ENCODE measurements at places on chromosomes 7 and 10.

- DNase-seq, result no peak
Measured at GRCh38 chr10:61600399-61600798, 62.3 kb upstream of the CABCOCO1 start.

- no peak for DNase-seq
Measured at GRCh38 chr7:127833641-127834040, 181.6 kb downstream of the SND1 start.

DNA sequence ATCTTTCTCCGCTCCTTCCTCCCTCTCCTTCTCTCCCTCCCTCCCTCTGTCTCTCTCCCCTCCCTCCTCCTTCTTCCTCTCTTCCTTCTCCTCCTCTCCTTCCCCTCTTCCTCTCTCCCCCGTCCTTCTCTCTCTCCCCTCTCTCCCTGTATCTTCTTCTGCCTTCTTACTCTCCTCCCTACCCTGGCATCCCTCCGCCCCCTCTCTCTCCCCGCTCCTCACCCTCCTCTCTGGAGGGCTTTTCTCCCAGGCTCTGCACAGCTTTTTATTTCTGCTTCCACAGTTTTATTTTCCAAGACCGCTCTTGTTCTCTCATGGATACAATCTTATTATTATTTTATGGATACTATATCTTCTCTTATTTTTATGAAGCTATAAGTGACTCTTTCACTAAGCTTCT, 32.6 kb downstream of the AP5Z1 start:
- no peak for DNase-seq

DNA sequence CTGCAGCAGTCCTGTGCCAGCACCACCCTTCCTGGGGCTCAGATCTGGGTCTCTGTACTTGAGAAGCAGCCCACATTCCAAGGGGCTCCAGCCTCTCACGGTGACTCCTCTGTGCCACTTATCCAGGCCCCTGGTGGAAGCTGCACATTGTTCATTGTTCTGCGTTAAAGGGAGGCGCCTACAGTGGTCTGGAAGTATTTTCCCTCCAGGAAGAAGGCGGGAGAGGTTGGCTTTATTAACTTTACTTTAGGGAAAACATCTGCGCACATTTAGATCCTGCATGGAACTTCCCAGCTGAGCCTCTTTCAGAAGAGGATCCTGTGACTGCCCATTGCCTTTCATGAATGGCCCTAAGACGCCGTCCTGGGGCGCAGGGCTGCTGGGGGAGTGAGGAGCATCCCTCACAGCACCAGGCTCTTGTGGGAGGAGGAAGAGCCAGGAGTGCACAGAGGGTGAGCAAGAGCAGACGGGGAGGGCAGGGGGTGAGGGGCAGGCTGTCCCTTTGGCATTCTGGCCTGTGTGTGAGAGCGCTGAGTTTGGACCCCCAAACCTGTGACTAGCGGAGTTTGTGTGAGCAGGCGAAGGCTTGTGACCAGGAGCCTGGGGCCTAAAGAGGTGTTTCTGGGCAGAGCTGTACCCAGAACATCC, 98.6 kb upstream of the BTBD16 start:
- DNase-seq, result no peak

GRCh38 chr10:99555825-99556523, 23.2 kb downstream of the NKX2-3 start:
- DNase-seq, result no peak
